ENCODE measurements at places on chromosomes 16 and 17.

GRCh38 chr17:32445074-32445415 is 735 bp downstream of the PSMD11 start:
- peak; percentile 21 for DNase-seq

- DNase-seq, result no peak
These were observed 19.2 kb downstream of the SGF29 start for GRCh38 chr16:28572696-28573510.

DNA sequence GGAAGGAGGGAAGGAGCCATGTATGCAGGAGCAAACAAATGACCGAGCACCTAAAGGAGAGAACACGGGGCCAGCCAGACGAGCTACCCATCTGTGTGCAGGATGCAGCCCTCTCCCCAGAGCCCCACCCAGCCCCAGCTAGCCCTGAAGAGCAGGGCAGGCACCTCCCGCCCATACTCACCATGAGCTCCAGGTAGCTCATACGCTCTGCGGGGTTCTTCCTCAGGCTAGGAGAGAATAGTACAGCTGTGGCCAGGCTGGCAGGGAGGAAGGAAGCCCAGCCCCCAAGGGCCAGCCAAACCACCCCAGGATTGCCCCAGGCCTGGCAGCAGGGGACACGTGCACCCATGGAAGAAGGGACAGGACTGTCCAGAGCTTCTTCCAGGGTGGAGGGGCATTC is 81.9 kb downstream of the KCNJ18 start:
- DNase-seq, result no peak

DNA sequence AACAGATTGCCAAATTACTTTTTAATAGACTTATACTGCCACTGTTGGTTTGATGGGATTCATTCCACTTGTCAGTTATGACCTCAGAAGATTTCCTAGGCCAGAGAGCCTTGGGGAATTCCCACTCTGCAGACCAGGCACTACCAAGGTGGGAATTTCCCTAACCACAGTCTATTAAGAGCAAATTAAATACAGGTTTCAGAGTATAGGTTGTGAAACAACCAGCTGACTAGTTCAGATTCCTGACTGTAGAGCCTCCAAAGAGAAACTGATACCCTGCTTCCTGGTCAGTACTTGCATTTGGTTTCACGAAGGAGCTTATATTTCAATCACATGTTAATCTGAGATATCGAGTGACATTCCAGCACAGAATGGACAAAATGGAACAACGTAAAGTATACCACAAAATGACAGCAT is 186.5 kb downstream of the STX8 start:
- no peak for DNase-seq

DNA sequence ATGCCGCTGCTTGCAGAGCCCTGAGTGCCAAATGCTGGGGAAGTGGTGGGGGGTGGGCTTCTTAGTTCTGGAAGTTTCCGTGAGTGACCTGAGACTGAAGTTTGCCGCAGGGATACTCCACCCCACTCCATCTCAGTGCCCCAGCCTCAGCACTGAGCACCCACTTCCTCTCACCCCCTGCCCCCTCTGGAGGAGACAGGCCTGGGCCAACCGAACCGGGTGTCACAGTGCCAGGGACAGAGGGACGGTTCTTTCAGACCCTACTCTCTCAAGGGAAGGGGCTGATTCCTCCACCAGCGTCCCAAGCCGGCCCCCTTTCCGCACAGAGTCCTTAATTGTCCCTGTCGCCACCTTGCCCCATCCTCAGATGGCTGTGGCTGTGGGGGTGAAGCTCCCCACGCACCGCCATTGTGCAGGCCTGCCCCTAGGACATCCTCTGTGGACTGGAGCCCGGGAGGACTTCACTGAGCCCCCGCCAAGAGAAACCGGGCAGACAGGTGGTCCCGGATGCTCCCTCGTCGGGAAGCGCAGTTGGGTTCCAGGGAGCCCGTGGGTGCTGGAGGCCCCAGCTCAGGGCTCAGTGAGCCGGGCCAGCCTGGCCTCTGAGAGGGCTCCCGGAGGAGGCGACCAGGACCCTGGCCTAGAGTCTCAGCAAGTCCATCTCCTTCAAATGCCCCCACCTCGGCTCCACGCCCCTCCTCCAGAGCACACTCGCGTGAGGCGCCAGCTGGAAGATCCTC is 1.6 kb upstream of the KREMEN2 start:
- DNase-seq, result no peak

- no peak for DNase-seq
These were observed 27.3 kb upstream of the GSG1L start for GRCh38 chr16:28090646-28091377.

GRCh38 chr17:8632061-8632460 is 1.5 kb upstream of the MYH10 start:
- DNase-seq, result no peak

DNA sequence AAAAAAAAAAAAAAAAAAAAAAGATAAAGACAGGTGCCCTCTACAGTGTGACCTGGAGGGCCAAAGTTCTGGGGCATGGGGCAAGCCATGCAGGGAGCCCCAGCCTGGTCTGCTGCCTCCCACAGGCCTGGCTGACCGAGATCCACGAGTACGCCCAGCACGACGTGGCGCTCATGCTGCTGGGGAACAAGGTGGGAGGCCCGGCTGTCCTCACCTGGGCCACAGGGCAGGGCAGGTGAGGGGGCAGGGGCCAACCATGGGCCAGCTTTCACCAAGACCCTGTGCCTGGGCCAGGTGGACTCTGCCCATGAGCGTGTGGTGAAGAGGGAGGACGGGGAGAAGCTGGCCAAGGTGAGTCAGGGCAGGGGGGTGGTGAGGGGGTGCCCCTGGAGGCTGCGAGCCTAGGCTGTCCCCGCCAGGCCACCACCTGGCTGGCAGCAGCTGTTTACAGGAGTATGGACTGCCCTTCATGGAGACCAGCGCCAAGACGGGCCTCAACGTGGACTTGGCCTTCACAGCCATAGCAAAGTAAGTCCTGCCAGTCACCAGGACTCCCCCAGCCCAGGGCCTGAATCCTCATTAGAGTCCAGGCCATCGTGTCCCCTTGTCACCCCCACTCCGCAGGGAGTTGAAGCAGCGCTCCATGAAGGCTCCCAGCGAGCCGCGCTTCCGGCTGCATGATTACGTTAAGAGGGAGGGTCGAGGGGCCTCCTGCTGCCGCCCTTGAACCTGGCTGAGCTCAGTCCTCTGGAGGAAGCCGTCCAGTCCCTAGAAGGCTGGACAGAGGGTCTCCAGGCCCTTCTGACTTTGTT is 2.7 kb upstream of the TRAF7 start:
- no peak for DNase-seq

GRCh38 chr17:37360632-37361031 is 15.2 kb upstream of the C17orf78 start:
- no peak for DNase-seq

- no peak for DNase-seq
These were observed 11.0 kb downstream of the ABCA3 start for GRCh38 chr16:2329532-2329931.

- no peak for DNase-seq
These were observed 27.9 kb upstream of the TNRC6A start for GRCh38 chr16:24701521-24701951.

- DNase-seq, result no peak
These were observed 950 bp downstream of the KLHDC4 start for GRCh38 chr16:87764600-87765472.

DNA sequence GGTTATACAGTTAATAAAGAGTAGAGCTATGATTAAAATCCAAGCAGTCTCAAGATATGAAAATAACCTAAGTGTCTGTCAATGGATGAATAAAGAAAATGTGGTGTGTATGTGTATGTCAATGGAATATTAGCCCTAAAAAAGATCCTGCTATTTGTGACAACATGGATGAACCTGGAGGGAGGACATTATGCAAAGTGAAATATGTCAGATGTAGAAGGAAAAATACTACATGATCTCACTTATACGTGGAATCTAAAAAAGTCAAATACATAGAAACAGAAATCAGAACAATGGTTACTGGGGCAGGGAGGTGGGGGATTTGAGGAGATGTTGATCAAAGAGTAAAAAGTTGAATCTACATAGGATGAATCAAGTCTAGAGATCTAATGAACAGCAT is 20.4 kb downstream of the BRIP1 start:
- no peak for DNase-seq

DNA sequence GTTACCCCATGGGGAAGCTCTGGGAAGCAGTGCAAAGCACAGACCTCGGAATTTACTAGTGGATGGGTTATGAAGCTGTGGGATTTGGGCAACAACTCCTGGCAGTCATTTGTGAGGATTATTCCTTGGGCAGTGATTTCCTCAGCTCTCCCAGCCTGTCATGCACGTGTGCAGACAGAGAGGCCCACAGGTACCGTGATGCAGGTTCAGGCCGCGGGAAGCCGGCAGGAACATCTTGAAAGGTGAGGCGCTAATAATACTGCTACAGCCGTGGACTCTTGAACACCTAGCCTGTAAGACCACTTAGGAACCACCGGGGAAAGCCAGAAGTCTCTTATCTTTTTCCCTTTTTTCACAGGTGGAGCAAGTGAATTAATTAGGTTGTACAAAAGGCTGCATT is 80.2 kb upstream of the CPHXL start:
- no peak for DNase-seq

- DNase-seq, result no peak
These were observed 10.1 kb downstream of the DYNC1LI2 start for GRCh38 chr16:66741169-66741900.

- no peak for DNase-seq
These were observed 904 bp downstream of the MAP2K3 start for GRCh38 chr17:21285164-21286065.

DNA sequence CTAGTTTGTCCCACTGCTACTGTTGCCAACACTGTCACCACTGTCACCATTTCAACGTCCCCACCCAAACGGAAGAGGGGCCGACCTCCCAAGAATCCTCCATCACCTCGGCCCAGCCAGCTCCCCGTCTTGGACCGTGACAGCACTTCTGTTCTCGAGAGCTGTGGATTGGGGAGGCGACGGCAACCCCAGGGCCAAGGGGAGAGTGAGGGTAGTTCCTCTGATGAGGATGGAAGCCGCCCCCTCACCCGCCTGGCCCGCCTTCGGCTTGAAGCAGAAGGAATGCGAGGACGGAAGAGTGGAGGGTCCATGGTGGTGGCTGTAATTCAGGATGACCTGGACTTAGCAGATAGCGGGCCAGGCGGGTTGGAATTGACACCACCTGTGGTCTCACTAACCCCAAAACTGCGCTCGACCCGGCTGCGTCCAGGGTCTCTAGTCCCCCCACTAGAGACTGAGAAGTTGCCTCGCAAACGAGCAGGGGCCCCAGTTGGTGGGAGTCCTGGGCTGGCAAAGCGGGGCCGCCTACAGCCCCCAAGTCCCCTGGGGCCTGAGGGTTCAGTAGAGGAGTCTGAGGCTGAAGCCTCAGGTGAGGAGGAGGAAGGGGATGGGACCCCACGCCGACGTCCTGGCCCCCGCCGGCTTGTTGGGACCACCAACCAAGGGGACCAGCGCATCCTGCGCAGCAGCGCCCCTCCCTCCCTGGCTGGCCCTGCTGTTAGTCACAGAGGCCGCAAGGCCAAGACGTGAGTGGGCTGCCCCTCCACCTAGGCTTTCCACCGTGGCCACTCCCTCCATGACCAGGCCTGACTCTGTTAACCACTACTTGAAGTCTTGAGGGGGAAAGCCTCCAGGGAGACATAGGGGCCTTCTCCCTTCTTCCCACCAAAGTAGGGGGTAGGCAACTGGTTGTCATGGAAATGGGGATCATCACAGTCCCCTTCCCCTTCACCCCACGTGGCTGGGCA is 9.0 kb upstream of the PHKG2 start:
- DNase-seq, result no peak

- DNase-seq, result no peak
These were observed 187.9 kb downstream of the CNTNAP4 start for GRCh38 chr16:76464955-76465620.
